LNCaP clone FGC (cell line): ENCODE measurements at places on chromosomes 2 and 18.

- peak; percentile 14 for DNase-seq
Observed at GRCh38 chr2:201860636-201861066, 54.3 kb downstream of the CDK15 start.

- no peak for DNase-seq
Observed at GRCh38 chr2:186641132-186641806, 51.4 kb downstream of the ITGAV start.

DNA sequence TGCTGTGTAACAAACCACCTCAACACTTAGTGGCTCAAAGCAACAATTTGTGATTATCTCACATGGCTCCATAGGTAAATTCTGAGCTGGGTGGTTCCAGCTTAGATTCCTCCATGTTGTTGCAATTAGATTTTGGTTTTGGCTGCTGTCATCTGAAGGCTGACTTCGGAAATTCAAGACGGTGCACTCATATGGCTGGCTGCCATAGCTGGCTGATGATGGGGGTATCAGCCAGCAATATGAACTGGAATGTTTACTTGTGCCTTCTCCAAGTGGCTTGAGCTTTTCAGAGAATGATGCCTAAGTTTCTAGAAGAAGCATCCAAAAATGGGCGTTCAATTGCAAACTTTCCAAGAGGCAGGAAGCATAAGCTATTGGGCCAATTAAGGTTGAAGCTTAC is 213.1 kb downstream of the GCA start:
- no peak for DNase-seq

DNA sequence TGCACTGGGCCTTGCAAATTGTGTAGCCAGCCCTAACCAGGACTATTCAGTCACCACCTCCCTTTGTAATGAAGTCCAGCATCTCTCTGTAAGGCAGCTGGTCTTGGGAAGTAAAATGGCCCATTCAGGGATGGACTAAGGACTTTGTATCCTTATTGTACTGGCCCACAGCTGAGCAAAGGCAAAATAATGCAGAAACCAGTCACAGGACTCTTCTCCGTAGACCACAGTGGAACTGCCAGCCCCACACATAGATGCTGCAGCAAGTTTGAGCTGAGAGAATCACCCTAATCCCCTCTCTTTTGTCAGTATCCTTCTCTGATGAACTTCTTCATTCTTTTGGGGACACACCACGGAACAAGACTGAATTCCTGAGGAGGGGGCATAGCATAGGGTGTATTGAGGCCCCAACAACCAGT is 73.6 kb upstream of the RTN4 start:
- no peak for DNase-seq

DNA sequence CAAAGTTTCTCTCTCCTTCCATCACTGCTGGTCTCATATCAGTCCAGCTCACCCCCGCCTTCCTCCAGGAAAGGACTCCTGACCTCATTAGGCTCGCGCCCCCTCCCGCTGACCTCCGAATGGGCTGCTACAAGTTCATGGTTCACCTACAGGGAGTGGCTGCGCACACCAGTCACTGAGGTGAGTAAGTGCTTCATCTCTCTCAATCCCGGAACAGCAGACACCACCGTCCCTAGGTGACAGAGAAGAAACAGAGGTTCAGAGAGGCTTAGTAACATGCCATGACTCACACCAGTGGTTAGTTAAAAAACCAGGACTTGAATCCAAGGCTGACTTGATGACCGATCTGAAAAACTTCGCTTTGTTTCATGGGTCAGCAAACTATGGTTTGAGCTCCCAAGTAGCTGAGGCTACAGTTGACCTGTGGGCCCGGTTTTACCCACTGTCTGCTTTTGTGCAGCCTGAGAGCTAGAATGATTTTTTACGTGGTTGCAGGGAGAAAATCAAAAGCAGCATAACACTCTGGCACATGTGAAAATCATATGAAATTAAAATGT is 42.0 kb downstream of the ZFP36L2 start:
- DNase-seq: no peak

GRCh38 chr2:135150725-135151124 is 98.6 kb downstream of the RAB3GAP1 start:
- no peak for DNase-seq

GRCh38 chr2:24832931-24833701 is 39.9 kb downstream of the CENPO start:
- no peak for DNase-seq

DNA sequence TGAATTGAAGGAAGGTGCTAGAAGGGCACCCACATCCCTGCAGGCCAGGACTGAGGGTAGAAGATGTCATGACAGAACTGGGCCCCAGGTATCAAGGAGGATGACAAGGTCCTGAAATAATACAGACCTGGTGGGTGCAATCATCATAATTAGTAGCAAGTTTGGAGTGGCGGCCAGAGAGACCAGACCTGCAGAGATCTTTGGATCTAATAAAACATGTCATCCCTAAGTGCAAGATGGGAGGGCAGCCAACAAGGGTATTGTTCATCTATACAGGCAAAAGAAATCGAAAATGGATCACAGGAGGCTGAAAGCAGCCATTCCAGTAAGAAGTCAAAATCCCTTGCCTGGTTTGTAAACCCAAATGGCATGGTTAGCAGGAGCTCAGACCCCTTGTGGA is 111.3 kb upstream of the BOD1L2 start:
- no peak for DNase-seq

DNA sequence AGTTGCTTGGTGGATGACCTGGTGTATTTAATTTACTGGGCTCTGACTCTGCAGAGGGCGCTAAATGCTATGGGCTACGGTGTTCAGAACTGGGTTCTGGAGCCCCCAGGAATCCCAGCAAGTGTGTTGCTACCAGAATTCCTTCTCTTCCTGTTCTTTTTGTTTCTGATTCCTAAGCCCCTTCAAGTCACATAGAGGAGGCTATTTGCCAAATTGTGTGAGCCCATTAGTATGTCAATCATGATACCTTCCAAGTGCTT is 358.2 kb upstream of the SPRED2 start:
- no peak for DNase-seq

DNA sequence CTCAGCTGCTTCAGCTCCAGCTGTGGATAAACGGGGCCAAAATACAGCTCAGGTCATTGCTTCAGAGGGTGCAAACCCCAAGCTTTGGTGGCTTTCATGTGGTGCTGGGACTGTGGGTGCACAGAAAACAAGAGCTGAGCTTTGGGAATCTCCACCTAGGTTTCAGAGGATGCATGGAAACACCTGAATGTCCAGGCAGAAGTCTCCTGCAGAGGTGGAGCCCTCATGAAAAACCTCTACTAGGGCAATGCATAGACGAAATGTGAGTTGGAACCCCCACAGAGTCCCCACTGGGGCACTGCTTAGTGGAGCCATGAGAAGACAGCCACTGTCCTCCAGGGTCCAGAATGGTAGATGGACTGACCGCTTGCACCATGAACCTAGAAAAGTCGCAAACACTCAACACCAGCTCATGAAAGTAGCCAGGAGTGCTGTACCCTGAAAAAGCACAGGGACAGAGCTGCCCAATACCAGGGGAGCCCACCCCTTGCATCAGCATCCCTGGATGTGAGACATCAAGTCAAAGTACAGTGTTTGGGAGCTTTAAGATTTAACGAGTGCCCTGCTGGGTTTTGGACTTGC is 147.9 kb upstream of the SOX11 start:
- no peak for DNase-seq

DNA sequence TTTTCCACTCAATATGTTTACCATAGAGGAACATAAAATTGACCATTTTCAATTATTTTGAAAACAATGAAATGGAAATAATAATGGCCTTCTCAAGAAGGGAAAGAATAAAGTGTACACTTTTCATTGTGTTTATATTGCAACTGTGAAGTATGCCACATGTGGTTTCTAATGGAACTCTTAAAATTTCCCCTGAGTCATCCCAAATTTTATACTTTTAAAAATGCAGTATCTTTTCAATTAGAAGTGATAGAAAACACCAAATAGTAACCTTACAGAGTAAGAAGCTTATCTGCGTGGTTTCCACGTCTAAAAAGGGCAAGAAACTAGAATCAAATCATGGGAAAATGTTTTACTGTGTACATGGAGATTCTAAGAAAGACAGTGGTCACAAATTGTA is 70.0 kb downstream of the SCG2 start:
- DNase-seq: no peak

- DNase-seq: no peak
Observed at GRCh38 chr2:134120406-134120732, 133.5 kb upstream of the MGAT5 start.

DNA sequence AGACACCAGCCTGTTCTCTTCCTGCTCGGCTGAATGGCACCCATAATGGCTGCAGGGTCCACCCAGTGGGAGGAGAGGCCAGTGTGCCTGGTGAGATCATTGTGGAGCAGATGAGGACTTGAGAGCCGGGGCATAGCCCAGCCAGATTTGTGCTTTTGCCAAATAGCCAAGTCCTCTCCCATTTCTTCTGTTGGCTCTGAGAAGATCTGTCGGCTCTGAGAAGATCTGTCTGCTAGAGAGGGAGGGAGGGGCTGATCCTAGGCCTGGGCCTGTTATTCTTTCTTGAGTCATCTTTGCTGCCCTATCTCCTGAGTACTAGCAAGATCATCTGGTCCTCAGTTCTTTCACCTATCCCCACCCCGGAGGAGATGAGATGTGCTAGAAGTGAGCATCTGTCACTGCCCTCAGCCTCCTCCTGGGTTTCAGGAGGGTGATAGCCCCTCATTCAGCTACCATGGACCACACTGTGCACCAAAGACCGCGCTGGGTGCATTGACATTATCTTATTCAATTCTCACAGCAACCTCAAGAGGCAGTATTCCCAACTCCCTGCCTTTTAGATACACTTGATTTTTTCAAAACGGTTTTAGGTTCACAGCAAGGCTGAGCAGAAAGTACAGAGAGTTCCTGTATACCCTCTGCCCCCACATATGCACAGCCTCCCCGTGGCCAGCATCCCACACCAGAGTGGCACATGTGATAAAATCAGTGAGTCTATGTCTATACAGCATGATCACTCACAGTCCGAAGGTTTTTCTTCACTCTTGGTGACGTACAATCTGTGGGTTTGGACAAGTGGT is 98.6 kb downstream of the CAPN13 start:
- DNase-seq: no peak

GRCh38 chr18:7727361-7728076 is 160.4 kb downstream of the PTPRM start:
- no peak for DNase-seq

DNA sequence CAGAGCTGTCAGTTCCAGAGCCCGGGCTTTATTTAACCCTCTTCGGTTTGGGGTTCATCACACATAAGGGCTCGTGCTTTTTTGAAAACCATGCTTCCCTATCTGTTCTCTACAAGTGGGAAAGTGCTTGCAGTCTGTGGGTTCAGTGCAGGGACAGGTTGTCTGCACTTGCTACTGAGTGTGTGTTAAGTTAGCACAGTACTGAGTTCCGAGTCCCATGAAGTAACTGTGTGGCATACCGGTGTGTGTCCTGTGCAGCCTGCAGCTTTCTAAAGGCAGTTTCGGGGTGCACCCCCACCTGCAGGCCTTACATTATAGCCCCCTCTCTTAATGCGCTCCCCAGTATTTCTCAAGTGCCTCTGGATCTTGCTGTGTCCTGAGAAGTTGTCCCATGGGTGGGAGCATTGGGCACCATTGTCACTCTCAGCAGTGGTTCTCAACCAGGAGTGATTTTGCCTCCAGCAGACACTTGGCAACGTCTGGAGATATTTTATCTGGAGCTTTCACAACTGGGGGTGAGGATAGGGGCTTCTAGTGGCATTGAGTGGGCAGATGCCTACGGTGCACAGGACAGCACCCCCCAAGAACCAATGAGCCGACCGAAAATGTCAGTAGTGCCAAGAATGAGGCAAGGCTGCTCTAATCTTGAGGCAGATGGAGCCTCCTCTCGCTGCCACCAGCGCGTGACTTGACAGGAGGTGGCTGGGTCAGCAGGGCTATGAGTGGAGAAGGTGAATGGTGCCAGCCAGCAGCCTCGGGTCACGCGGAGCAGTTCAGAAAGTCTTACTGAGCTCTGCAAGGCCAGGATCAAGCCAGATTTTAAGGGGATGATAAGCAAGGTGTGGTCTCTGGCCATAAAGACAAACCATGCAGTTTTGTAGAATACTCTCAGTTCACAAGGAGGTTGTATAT is 152.2 kb downstream of the SMAD7 start:
- no peak for DNase-seq

GRCh38 chr18:39761273-39761672 is 2193.8 kb upstream of the PIK3C3 start:
- no peak for DNase-seq

DNA sequence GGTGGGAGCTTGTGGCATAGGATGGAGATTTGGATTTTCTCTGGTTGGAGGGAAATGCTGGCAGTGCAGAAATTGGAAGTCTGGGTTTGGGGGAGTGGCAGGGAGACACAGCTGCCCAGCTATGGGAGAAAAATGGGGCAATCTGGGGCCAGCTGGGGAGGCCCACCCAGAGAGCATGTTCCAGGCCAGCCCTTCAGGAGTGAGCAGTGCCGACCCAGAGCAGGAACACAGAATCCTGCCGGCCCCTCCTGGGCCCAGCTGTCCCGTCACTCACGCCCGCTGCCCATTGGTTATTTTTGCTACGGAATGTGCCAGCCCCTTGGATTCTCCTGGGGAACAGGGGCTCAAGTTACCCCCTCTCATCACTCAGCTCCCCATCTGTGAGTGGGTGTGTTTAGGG is 4.9 kb downstream of the SPEG start:
- DNase-seq: no peak
